ENCODE measurements at places on chromosomes 16 and 17.

- no peak for DNase-seq
Observed at GRCh38 chr17:16916557-16916920, 55.4 kb downstream of the TNFRSF13B start.

DNA sequence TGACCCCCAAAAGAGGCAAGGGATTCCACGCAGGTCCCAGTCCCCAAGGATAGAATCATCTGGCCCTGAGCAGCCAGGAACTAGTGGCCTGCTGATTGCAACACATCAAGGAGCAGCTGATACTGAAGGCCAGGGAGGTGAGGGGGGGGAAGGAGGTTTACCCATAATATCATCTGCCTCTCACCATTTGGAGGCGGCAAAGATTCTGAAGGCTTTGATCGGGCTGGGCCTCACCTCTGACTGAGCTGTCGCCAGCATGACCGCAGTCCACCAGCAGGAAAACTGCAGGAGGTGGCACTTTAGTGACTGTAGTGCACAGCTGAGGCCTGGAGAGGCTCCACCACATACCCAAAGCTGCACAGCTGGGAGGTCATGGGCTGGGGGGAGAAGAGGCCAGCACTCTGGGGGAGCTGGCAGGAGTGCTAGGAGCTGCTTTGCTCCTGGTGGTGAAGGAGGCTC is 20.5 kb upstream of the ITGA3 start:
- DNase-seq = no peak

DNA sequence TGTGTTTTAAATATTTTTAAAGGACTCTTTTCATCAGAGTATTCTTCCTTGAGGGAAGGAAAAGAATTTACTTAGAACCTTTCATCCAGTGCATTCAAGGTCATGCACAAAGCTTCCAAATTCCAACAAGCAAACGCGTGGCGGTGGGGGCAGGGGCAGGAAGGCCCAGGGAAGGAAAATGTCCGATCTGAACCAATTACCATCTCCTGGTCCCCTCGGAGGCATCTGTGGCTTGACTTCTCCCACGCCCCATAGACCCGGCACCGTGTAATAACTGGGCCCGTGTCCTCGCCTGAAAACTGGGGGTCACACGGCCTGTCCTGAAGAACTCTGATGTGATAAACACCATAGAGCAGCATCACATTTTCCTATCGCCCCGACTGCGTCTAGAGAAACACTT is 18.3 kb downstream of the MEAK7 start:
- DNase-seq = no peak

- no peak for DNase-seq
Observed at GRCh38 chr17:72305472-72305871, 184.7 kb downstream of the SOX9 start.

GRCh38 chr17:82267575-82268379 is 5.7 kb downstream of the CSNK1D start:
- DNase-seq = no peak

DNA sequence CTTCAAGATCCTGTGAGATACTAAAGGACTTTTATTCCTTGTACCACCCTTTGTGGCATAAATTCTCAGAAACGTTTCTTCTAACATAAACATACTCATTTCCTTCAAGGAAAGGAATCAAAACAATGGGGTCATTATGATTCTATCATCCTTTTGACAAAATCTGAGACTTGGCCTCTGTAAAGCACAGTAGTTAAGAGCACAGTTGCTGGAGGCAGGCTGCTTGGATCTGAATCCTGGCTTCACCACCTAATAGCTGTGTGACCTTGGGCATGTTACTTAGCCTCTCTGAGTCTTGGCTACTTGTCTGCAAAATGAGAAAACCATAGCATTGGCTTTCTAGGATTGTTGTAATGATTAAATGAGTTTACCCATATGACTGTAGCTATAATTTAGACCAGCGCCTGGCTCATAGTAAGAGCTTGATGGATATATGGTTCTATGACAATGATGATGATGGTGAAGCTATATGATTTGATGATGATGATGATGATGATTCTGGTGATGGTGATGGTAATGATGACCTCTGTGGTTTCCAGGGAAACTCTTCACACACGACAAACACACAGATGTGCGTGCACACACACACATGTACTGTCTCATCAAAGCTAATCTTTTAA is 6.1 kb upstream of the KRT31 start:
- DNase-seq = no peak

DNA sequence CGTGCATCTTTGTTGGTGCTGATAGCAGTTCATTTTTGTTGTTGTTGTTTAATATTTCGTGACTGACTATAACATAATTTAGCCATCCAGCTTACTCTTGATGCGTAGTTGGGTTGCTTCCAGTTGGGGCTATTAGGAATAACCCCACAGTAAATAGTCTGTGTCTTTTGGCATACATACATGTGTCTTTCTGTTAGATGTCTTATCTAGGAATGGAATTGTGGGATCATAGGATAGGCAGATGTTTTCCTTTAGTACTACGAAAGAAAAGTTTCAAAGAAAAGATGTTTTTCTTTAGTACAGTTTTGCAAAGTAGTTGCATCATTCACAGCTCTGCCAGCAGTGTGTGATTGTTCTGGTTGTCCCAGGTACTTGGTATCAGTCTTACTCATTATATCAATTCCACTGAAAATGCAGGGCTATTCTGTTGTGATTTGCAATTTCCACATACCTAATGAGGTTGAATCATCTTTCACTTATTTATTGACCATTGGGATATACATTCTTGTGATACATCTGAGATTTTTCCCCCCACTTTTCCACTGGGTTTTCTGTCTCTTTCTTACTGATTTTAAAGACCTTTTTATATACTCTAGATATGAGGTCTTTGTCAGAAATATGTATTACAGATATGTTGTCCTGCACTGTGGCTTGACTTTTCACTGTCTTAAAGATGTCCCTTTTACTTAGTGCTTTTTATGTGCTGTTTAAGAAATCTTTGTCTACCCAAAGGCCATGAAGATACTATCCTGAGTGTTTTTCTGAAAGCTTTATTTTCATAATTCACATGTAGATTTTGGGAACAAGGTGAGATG is 173.3 kb downstream of the MRTFB start:
- DNase-seq = no peak

- peak; percentile 82 for DNase-seq
Observed at GRCh38 chr17:40095944-40096791, 4.2 kb downstream of the NR1D1 start.

DNA sequence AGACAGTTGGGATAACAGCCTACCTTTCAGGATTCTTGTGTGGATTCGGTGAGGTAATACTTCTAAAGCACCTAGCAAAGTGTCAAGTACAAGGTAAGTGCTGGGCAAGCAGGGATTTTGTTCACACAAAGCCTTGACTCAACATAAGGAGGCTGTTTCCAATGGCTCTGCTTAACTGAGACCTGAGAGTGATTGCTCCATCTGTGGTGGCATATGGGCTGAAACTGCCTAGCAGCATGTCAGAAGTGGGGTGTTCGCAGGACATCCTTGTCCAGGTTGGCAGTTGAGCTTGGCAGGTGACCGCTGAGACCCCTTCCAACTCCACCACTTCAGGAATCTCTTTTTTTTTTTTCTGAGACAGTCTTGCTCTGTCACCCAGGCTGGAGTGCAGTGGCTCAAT is 19.8 kb downstream of the IL4R start:
- DNase-seq = no peak

DNA sequence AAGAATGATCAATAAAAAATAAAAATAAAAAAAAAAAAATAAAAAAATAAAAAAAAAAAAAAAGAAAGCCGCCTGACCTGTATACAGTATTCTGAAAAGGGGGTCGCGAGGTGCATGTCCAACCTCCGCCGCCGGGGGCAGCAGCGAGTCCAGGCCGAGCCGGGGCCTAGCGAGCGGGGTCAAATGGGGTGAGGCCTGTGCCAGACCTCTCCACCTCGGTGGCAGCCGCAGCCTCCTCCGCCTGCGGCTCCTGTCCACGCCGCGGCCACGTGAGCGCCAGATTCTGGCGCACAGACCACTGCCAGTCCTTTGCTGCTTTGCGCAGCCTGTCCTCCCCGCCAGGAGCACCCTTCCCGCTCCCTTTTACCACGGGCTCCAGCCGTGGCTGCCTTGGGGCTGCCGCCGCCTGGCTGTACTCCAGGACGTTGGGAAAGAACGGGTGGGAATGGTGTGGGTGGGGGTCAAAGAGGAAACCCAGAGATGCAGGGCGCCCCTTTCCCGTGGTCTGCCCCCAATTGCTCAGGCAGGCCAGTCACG is 2.4 kb upstream of the BCKDK start:
- peak; percentile 63 for DNase-seq

- peak; percentile 51 for DNase-seq
Observed at GRCh38 chr16:15427648-15428239, 6.6 kb upstream of the BMERB1 start.

DNA sequence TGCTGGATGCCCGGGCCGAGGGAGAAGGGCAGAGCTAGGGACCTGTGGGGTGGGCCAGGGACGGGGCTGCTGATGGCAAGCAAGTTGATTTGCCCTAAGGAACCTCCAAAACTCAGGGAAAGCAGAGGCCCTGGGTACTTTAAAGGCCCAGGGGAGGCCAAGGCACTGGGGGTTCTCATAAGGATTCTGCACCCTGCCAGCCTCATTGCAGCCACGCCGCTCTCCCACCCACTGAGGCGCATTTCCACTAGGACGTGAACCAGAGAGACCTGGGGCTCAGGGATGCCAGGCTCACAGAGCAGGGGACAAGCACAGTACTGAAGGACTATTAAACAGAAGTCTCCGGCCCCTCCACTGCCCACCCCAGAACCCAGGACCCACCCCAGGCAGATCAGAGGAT is 39.4 kb upstream of the RBFOX3 start:
- DNase-seq = no peak

DNA sequence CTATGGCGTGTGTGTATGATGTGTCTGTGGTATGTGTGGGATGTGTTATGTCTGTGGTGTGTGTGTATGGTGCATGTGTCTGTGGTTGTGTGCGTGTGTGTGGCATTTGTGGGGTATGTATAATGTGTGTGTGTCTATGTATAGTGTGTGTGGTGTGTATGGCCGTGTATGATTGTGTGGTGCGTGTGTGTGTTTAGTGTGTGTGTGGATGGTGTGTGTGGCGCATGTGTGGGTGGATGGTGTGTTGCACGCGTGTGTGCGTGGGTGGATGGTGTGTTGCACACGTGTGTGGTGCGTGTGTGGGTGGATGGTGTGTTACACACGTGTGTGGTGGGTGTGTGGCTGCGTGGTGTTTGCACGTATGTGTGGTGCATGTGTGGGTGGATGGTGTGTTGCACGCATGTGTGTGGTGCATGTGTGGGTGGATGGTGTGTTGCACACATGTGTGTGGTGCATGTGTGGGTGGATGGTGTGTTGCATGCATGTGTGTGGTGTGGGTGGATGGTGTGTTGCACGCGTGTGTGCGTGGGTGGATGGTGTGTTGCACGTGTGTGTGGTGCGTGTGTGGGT is 5.6 kb upstream of the SLC38A10 start:
- no peak for DNase-seq

GRCh38 chr17:59829217-59830006 is 63.3 kb downstream of the TUBD1 start:
- DNase-seq = no peak

DNA sequence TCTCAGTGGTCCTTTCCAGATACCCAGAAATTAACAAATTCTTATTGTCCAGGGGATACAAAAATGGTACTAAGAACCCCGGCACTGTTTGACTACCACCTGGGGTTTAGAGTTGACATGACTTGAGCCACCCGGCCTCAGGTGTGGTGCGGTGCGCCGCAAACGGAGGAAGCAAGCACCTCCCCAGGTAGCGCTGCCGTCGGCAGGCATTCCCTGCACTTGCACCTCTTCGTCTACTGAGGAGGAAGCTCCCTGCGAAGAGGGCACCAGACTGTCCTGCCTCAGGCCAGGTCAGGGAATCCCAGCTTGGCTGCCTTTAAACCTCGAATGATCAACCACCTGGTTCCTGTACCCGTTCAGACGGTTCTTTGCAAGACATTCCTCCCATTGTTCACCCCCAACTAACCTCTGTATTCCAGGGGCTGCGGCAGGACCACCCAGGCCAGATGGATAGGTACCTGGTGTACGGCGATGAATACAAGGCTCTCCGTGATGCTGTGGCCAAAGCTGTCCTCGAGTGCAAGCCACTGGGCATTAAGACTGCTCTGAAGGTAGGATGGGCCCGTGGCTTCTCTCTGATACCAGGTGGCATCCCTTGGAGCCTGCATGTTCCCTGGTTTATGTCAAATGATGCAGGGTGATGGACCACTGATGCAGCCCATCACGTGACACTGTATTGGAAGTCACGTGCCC is 40.8 kb upstream of the ENDOV start:
- peak; percentile 12 for DNase-seq

DNA sequence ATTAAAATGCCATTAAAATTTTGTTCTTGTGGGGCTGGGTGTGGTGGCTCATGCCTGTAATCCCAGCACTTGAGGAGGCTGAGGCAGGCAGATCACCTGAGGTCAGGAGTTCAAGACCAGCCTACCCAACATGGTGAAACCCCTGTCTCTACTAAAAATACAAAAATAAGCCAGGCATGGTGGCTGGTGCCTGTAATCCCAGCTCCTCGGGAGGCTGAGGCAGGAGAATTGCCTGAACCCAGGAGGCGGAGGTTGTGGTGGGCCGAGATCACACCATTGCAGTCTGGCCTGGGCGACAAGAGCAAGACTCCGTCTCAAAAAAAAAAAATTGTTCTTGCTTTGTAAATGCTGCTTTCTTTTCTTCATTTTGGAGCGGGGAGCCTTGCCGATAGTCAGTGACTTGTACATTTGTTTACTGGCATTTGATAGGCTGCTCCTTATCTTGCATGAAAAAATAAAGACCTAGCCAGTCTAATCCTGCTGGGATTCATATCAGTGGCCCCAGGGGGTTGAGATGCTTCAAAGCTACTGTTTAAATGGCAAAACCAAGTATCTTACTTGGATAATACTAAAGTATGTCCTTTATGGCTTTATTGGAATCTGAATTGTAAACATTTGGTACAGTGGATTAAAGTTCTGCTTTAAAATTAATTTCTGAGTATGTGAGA is 3.3 kb upstream of the CLTC start:
- DNase-seq = no peak

DNA sequence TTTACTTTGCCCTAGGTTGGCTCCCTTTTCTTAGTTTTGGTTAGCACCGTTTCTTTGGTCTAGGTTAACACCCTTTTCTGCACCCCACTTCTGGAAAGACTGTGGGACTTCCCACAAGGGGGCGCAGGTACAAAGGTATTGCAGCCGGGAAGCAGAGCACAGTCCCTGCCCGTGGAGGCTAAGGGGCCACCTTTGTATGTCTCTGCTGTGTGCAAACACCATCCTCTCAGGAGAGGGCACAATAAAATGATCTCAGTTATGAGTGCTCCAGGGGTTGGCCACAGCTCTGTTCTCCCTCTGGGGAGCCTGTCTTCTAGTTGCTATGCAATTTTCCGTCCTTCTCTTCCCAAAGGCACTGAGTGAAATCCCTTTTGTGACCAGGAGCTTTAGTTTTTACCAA is 28.4 kb upstream of the TMC5 start:
- DNase-seq = no peak

- DNase-seq = no peak
Observed at GRCh38 chr17:60559659-60559994, 33.6 kb upstream of the APPBP2 start.

- no peak for DNase-seq
Observed at GRCh38 chr17:55654022-55654421, 68.6 kb downstream of the TMEM100 start.

- DNase-seq = no peak
Observed at GRCh38 chr17:58680038-58680369, 11.8 kb downstream of the TEX14 start.

All from CD4-positive, alpha-beta T cell (primary cell).